Right lung (tissue), 10 donors: ENCODE measurements at places on chromosomes 7 and 10. TPM values are rescaled to one million over a fixed set of nuclear protein-coding genes. Genes with fewer than 3 reads are reported as not detected.

- DNase-seq, result no peak
Measured at GRCh38 chr7:69060516-69060915, 537.8 kb upstream of the AUTS2 start.

DNA sequence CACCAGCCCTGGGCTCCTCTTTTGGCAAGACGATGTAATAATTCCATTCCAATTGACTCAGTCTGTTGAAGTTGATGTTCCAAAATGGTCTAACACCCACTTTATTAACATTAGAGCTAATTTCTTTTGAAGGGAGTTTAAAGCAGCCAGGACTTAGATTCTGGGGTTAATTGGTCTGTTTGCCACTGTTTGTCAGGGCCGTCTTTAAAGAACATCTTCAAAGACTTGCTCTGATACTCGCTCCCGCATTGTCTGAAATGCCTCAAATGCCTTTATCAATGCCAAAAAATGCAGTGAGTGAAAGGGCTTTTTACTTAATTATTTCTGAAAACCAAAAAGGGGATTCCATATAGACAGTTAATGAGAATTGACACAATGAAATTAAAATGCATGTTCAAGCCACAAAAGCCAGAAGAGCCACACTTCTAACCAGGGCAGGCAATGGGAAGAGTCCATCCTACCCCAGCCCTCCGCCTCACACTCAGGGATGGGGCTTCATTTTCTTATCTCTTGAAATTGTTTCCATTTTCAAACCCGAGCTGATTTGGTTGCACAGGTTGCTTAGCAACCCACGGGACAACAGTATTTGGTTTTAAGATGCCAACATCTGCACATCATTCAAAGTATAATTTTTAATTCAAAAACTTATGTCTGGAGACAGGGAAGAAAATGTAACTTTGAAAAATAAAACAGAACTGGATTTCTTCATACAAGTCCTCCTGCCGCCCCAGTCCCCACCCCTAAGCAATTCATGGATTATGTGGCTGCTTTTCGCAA, 163.0 kb downstream of the FGFR2 start:
- no peak for DNase-seq

GRCh38 chr7:4854916-4855315, 6.9 kb downstream of the PAPOLB start:
- no peak for DNase-seq

GHRHR gene
- not detected for polyA plus RNA-seq

GRCh38 chr7:2490181-2490651, 14.0 kb upstream of the GRIFIN start:
- DNase-seq, result no peak

GRCh38 chr7:34277016-34277802, 371.9 kb downstream of the BMPER start:
- no peak for DNase-seq

DNA sequence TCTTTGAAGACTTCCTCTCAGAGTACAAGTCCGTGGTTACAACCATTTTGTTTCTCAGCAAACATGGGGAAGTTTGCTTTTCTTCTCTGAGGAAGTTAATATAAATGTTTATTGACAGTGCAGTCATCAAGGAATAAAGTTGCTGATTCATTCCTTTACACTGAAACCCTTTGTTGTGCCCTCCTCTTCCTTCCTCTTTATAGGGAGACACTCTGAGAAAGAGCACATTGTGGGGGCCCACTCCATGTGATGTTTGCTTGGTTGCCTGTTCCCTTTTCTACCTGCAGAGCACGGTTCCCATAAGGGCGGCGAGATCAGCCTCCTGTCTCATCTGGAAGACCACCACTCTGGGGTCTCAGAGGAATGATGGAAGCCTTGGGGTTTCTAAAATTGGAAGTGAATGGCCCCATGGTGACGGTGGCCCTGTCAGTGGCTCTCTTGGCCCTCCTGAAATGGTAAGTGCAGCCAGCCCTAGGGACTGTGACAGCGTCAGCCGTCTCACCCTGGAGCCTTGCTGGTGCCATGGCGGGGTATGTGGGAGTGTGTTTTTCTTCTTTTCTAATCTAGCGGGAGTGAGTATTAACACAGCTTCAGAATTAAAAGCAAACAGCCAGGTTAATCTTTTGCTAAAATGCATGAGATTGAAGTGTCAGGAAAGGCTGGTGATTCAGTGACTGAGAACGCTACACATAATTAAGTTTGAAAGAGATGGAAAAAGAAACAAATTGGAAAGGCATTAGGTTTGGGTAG, at the start of gene TBXAS1:
Gene TBXAS1, plus strand, starts transcription at position 240 of the 750 bp plus-strand sequence. Its CDS starts 127 bp downstream, at position 367.
- peak; percentile 31 for DNase-seq

DNA sequence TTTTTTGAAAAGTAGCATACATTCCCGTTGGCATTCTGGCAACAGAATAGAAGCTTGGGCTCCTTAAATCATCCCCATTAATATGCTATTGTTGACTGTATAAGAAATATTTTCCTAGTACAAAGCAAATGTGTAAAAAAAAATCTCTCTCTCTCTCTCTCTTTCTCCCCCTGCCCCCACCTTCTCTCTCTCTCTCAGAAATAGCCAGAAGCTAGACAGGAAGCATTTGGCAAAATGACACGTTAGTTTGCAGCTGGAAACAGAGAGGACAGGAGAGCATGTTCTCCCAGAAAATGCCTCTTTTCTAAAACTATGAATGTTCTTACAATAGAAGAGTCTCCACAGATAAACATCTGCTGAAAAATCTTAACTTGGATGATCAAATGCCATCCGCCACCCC, 59.6 kb upstream of the AKR1E2 start:
- DNase-seq, result no peak

DNA sequence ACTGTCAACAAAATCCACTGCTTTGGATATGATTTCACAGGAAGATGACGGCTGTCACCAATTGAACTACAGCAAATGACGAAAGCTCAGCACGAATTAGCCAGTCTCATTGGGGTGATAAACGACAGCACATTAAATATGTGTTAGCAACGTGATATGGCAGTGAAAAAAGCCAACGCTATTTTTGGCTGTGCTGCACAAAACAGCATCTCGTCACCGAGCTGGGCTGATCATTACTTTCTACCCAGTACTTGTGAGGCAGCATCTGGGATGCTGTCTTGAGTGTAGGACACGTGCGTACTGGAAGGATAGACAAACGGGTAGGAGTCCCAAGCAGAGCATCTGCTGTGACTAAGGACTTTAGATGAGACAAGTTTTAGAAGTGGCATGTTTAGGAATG, 138.3 kb downstream of the EXOC4 start:
- DNase-seq, result no peak

MALSU1 gene
- polyA plus RNA-seq, result 47.5 TPM

ZNF487 gene
- 7.4 TPM for polyA plus RNA-seq

- no peak for DNase-seq
Measured at GRCh38 chr10:75126277-75126676, 14.8 kb downstream of the SAMD8 start.

DNA sequence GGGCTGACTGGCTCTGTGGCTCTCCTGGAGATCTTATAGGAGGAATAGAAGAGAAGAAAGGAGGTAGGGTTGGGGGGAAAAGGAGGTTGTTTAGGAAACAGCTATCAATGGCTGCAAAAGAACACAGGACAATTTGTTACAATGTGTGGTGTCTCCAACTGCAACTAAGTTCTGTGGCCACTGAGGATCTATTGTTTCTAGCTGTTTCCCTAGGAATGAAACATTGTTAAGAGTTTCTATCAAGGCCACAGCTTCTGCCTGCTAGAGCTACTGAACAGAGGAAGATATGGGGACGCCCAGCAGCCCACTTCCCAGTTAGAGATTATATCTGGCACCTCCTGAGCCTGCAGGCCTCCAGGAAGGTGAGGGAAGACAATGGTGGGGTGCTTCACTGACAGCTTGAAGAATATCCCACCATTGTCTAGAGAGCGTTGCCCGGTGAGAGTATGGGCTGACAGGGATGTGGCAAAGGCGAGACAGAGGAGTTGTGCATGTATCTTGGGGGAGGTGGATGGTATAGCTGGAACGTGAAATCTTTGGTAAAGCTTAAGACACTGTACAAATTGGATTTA, 4.0 kb downstream of the SCD start:
- no peak for DNase-seq

PPP3CB gene
- 62.8 TPM for polyA plus RNA-seq

PRPS1L1 gene
- not detected for polyA plus RNA-seq

DNA sequence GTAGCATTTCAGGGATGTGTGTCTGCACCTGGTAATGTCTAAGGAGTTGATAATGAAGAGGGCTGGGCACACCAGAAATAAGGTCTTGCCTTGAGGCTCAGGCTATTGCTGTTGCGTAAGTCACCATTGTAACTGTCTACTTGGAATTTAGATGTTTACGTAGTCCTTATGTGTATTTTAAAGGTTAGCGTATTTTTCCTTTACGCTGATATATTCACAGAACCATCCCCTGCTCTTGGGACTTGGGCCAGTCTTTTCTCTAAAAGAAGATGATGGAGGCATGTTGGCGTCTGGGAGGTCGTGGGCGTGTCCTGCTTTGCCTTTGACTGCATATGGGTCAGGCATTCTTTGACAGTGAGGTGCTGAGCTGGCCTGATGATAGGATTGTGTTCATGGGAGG, 14.7 kb downstream of the WDR37 start:
- DNase-seq, result no peak

COX19 gene
- polyA plus RNA-seq, result 14.7 TPM

SAP25 gene
- polyA plus RNA-seq, result 12.8 TPM

GPR15LG gene
- not detected for polyA plus RNA-seq

DNA sequence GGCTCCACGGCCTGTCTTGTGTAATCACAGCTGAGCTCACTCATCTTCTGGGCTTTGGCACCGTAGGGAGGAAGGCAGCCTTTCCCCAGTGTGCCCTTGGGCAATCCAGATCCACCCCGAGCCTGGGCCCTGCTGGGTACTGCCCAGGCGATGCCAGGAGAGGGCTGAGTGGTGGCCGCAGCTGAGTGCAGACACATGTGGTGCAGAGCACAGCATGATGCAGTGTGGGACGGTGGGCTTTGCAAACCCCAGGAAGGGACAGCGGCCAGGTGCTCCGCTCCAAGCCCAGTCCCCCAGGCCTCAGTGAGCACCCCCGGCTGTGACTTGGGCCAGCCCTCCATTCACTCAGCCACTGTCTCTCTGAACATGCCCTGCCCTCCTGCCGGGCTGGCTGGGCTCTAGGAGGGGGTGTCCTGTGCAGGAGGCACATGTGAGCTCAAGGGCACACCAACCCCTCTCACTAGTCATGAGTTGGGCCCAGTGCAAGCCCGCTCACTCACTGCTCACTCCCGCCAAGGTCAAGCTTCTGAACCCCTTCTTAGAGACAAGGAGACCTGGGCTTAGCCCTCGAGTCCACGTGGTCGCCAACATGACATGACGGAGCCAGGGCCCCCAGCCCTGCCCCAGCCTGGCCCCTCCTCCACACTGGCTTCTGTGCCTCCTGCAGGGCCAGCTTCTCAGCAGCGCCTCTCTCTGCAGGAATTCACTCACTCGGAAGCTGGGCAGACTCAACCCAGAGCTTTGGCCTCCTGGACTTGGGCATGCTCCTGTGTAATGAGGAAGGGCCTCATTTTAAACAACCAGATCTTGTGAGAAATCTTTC, 77.5 kb upstream of the INSIG1 start:
- DNase-seq, result no peak

GRCh38 chr7:73948287-73948686, 79.7 kb upstream of the ELN start:
- no peak for DNase-seq

CPEB3 gene
- 3.3 TPM for polyA plus RNA-seq

CCL24 gene
- polyA plus RNA-seq, result 0.20 TPM

- no peak for DNase-seq
Measured at GRCh38 chr7:69439636-69440325, 158.5 kb upstream of the AUTS2 start.

C10orf67 gene
- polyA plus RNA-seq, result 0.54 TPM

- DNase-seq, result no peak
Measured at GRCh38 chr7:26153823-26154783, 2.1 kb downstream of the NFE2L3 start.

DNA sequence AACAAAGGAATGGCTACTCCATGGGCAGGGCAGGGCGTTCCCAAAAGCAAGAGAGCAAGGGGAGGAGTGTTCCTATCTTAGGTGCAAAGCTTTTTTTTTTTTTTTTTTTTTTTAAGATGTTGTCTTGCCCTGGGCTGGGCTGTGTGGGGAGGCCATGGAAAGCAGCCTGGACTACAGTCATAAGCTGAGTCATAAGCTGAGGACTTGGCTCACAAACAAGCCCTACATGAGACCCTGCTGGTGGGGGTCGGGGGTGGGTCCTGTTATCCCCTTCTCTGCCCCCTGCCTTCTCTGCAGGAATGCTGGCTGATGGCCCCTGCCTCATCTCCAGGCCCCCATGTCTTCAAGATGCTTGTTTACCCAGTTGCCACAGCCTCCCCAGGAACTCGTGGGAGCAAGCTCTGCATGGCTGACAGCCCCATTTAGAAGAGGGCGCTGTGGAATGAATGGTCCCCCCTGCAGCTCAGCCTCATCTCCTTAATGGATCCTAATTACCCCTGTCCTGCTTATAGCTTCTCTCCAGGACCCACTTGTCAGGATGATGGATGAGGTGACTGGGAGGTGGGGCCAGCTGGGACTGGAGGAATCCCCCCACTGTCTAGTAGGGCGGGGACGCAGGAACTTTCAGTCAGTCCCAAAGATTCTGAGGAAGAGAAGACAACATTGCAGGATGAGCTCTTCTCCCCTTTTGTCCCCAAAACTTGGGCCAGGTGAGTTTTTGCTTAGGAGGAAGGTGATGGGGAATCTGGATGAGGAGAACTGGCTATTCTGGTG, 340.8 kb upstream of the PODXL start:
- peak; percentile 12 for DNase-seq

PPP1R9A gene
- polyA plus RNA-seq, result 21.7 TPM

LEP gene
- polyA plus RNA-seq, result not detected

- DNase-seq, result peak; percentile 65
Measured at GRCh38 chr10:34815185-34816084, at the start of gene PARD3. Gene PARD3 (minus strand): TSS chr10:34815296. CDS start chr10:34814995, 301 bp downstream.

DNA sequence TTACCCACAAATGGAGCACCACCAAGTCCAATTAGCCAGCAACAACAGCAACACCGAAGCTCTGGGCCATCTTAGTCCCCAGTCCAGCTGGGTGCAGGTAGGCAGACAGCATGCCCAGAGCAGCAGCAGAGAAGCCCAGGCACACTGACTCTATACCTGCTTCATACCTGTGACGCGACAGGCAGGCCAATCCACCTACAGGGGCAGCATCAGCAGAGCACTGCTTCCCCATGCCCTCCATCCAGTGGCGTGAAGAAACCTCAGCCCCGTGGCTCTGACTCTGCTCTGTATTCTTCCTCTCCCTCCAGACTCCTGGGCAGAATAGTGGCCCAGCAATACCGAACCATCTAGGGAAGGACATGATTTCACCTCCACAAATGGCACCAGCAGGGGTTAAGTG, 191.7 kb downstream of the AKR1D1 start:
- DNase-seq, result no peak

GNGT1 gene
- not detected for polyA plus RNA-seq

DNA sequence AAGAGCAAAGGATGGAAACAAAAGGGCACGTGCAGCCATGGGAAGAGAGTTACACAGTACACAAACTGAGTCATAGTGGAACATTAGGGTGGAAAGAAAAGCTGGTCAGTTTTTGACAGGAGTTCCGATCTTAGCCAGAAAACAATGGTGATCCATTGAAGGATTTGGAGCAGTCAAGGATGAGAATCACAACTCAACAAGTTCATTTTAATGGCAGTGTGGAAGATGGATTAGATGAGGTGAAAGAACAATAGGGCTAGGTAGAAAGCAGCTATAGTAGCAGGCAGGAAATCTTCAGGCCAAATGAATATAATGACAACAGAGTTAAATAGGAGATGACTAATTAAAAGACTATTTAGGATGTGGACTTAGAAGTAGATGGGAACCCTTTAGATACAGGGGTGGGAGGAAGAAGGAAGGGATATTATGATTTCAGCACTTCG, 136.3 kb downstream of the DOCK4 start:
- DNase-seq, result no peak

ANKRD30A gene
- not detected for polyA plus RNA-seq
